ENCODE measurements at places on chromosomes 3 and 15.
A peak's percentile ranks its signal among the peaks of the same experiment; 100 is the strongest.

DNA sequence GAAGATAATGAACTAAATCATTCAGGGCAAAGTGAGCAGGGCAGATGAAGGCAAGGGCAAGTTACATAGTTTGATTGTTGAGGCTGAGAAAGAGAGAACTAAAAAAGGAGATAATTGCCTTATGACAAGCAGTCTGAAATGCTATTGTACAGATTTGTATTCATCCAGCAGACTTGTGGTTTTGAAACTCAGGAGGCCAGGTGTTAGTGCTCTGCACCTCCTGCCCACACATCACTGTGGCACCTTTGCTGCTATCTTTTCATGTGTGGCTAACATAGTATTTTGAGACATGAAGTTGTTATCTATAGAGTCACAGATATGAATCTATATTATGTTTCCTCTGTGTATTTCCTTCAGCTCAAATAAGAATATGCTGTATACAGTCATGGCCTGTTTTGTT lies 24.3 kb upstream of the SUCLG2 start:
- DNase-seq = no peak

GRCh38 chr3:115982629-115983028 lies 359.3 kb downstream of the GAP43 start:
- DNase-seq = no peak

GRCh38 chr3:186264608-186265400 lies 97.2 kb downstream of the DGKG start:
- DNase-seq = no peak

DNA sequence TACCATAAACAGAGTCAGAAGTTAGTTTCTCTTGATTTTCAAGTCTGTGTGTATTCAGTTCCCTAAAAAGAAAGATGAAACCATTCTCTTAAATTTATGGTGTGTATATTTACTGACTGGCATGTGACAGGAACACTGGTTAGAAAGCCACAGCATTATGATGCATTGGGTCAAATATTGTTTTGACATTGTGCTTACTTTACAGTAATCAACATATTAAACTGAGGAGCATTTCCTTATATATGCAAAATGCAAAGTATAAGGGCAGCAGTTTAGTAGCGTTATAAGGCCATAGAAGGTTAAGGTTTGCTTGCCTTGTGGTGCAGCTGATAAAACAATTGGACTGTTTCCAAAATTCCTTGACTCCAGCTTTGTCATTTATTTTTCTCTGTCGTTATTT lies 72.9 kb downstream of the EPHA3 start:
- peak; percentile 14 for DNase-seq

DNA sequence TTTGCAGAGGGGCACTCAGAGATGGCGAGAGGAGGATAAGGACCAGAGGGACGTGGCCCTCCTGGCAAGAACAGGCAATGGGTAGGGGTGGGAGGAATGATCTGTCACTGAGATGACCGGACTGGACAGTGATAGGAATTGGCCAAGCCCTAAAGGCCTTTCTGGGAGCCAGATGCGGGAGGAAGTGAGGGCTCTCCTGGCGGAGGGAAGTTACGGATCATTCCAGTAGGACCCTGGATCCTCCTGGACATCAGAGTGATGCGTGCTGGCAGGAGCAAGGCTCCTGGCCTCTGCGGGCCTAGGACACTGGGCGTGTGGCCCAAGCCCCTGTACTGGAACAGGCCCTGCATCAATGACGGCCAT lies 23.4 kb downstream of the KIF7 start:
- DNase-seq = no peak

DNA sequence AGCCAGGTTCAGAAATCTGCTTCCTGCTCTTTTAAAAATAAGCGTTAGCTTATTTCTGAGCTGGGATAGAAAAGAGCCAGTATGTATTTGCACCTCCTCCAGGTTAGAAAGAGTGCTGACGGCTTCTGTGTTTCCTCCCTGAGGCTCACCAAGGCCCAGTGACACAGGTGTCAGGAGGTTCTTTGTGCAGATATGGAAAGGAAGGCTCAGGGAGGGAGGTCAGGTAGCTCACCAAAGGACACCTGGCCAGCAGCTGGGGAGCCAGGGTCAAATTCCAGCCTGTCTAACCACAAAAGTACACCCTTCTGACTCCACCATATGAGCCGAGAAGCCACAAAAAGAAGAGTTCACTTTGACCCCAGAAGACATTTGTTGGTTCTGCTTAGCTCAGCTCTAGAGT lies 201.0 kb upstream of the WNT5A start:
- DNase-seq = no peak

Data from astrocyte of the spinal cord (primary cell).